ENCODE measurements at places on chromosomes 13 and 19. TPM values are rescaled to one million over a fixed set of nuclear protein-coding genes. Genes with fewer than 3 reads are reported as not detected.

DNA sequence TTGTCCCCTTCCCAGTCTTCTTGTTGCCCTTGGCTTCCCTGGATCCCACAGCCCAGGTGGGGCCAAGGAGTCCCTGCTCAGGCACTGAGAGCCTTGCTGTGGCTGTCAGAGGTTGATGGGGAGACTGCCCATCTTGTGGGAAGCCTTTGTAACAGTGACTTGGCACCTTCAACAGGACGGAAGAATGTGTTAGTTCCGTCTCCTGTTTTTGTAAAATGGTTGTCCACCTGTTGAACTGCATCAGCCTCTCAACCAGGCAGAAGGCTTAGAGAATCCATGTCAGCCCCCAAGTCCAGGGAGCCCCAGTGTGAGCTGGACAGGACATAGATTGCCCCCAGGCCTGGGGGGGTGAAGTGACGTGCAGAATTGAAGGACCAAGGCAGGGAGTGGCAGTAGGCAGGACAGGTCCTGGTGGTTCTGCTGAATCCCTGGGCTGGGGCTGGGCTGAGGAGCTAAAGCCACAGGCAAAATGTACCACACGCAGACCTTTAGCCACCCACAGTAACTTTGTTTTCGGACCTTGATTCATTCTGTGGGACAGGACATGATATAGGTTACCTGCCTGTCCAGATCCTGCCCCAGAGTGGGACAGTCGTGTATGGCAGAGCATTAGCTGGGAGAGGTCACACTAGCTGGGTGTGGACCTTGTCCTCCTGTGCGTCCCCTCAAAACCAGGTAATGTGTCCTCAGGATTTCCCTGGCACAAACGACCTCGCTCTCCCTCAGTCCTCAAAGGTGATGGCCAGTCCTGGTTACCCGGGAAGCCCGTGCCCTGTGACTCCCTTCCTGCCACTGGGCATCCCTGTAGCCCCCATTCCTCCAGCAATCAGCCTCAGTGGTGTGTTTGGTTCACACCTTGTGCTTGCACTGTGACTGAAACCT lies 47.0 kb downstream of the GATAD2A start:
- DNase-seq, result no peak

GRCh38 chr19:32316034-32316433 lies 29.4 kb upstream of the ZNF507 start:
- peak; percentile 74 for DNase-seq

- no peak for DNase-seq
Measured at GRCh38 chr13:59363947-59364346, 799.8 kb downstream of the DIAPH3 start.

GRCh38 chr19:5504114-5504513 lies 48.9 kb downstream of the ZNRF4 start:
- DNase-seq, result peak; percentile 56

DNA sequence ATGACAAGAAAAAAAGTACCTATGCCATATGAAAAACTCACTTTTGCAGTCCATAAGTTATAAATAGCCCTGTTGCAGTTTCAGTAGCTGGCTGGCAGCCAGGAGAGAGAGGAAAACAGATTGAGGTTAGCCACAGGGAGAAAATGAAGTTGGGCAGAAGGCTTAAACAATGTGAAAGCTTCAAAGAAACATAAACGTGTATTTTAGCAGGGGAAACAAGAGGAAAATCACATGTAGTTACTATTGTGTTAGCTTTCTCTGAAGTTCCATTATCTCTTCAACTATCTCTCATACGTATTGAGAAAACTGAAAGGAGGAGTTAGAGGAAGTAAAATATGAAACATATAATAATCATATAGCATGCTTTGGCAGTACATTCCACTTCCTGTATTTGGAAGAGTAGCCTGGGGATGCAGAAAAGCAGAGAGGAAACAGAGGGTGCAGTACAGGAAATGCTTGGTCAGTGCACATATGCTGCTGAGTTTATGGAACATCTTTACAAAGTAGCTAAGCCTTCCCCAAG lies 1551.1 kb downstream of the EFNB2 start:
- DNase-seq, result no peak

DNA sequence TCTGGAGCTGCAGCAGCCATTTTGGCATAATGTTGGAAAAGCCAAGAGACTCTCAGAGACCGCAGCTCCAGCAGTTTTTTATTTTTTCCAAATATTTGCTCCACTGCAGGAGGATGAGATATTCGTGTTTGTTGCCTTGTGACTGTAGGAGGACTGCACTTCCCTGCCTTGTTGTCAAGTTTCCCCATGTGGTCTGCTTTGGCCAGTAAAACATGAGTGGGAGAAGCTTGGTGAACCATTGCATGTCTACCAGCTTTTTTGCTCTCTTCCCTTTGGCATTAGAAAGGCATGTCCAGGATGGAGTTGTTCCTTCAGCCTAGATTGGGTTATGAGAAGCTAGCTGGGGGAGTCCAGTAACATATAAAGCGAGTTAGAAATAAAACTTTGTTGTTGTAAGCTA lies 47.7 kb upstream of the ALOX5AP start:
- DNase-seq, result no peak

- DNase-seq, result peak; percentile 63
Measured at GRCh38 chr19:35267353-35267817, 1.4 kb upstream of the USF2 start.

- no peak for DNase-seq
Measured at GRCh38 chr19:1251330-1252220, 3.2 kb downstream of the MIDN start.

DNA sequence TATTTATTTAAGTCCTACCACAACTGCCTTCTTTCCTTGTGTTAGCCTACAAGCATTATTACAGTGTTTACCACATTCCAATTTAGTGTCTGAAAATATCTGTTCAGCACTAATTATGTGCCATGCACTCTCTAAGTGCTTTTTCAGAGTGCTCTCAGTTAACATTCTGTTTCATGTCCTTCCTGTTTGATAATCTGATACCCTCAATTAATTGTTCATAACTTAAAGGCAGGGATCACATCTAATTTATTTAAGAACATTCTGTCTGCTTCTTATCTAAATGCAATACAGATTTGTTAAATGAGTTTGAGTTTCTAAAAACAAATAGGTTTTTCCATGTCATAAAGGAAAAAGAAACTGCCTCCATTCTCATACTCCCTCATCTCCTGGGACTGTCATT lies 649.6 kb upstream of the ATXN8OS start:
- DNase-seq, result no peak

- no peak for DNase-seq
Measured at GRCh38 chr19:3470500-3471128, 9.7 kb downstream of the SMIM24 start.

- no peak for DNase-seq
Measured at GRCh38 chr13:71290963-71291841, 575.8 kb downstream of the DACH1 start.

DNA sequence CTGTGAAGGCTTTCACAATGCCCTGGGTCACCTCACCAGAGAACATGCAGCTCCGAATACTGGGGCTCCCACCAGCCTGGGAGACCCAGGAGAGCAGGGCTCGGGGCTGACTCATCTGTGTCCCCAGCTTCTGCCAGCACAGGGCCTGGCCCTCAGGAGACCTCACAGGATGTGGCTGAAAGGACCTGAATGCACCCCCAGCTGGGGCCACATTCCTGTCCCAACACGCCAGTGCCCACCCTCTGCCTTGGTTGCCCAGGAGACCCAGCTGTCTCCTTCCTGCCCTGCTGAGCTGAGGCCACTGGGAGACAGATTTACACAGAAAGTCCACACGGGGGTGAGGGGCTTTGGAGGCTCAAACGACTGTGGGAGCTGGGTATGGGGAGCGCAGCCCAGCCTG lies 11.9 kb downstream of the BCAT2 start:
- DNase-seq, result peak; percentile 77

DNA sequence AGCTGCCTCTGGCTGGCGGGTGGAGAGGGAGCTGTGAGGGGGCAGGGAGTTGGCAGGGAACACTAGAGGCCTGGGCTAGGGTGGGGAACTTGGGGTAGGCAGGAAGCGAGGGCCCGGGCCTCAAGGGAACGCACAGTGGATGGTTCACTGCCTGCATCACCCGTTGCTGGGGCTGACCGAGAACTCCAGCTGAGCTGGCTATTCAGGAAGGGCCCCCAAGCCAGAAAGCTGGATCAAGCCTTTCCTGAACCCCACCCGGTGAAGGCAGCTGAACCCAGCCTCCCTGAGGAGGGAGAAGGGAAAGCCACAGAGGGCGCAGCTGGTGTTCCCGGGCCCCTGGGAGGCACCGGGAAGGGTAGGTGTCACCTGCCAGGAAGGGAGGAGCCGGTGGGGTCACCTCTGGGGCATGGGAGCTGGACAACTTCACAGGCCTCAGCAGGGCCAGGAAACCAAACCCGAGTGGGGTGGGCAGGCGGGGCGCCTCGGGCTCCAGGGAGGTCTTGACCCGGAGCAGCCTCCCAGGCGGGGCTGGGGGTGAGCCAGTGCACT lies 13.9 kb downstream of the PALM start:
- no peak for DNase-seq

- DNase-seq, result no peak
Measured at GRCh38 chr19:10687518-10688288, 13.5 kb upstream of the QTRT1 start.

- DNase-seq, result no peak
Measured at GRCh38 chr19:40633207-40633606, 32.0 kb downstream of the LTBP4 start.

DNA sequence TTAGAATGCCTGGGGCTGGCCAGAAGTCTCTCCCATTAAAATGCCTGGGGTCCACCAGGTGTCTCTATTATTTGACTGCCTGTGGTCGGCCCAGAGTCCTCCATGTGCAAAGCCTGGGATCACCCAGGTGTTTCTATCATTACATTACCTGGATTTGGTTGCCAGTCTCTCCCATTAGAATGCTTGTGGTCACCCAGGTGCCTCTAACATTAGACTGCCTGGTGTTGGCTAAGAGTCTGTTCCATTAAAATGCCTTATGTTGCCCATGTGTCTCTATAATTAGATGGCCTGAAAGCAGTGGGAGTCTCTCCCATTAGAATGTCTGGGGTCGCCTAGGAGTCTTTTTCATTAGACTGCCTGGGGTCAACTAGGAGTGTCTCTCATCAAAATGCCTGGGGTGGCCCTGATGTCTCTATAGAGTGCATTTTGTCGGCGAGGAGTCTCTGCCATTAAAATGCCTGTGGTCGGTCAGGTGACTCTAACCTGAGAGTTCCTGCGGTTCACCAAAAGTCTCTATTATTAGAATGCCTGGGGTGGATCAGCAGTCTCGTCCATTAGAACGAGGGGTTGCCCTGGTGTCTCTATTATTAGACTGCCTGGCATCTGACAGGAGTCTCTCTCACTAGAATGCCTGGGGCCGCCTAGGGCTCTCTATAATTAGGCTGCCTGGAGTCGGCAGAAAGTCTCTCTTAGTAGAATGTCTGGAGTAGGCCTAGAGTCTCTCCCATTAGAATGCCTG lies 1540.5 kb downstream of the UQCRFS1 start:
- no peak for DNase-seq

GRCh38 chr13:42223681-42224080 lies 48.3 kb upstream of the AKAP11 start:
- DNase-seq, result no peak

DNA sequence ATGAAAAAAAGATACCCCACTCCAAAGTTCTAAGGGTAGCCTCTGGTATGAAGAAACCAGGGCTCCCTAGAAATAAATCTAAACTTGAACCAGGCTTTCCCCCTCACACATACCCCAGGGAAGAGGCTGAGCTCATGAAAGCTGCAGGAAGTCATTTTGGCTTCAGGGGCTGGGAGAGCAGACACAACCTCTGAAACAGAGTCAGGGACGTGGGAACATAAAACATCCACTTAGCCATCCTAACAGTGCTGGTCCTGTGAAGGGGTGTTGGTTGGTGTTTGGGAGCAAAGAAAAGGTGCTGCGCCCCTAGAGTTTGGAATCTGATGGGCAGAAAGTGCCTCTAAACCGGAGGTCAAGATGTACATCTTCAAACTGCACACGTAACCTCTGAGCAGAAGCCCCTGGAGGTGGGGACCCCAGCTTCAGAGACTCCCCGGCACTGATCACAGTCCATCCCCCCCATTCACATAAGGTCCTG lies 15.8 kb downstream of the RAB3D start:
- peak; percentile 57 for DNase-seq

- no peak for DNase-seq
Measured at GRCh38 chr13:32073180-32073864, 41.7 kb downstream of the FRY start.

GRCh38 chr13:66405908-66406802 lies 824.0 kb downstream of the PCDH9 start:
- no peak for DNase-seq

GRCh38 chr13:99507054-99507453 lies 5.8 kb downstream of the TM9SF2 start:
- DNase-seq, result no peak

GRCh38 chr13:111401755-111402154 lies 81.3 kb downstream of the TEX29 start:
- DNase-seq, result no peak

- DNase-seq, result no peak
Measured at GRCh38 chr13:81596224-81596753, 1255.4 kb upstream of the SPRY2 start.

- DNase-seq, result no peak
Measured at GRCh38 chr19:16233836-16234551, 36.3 kb downstream of the AP1M1 start.

DNA sequence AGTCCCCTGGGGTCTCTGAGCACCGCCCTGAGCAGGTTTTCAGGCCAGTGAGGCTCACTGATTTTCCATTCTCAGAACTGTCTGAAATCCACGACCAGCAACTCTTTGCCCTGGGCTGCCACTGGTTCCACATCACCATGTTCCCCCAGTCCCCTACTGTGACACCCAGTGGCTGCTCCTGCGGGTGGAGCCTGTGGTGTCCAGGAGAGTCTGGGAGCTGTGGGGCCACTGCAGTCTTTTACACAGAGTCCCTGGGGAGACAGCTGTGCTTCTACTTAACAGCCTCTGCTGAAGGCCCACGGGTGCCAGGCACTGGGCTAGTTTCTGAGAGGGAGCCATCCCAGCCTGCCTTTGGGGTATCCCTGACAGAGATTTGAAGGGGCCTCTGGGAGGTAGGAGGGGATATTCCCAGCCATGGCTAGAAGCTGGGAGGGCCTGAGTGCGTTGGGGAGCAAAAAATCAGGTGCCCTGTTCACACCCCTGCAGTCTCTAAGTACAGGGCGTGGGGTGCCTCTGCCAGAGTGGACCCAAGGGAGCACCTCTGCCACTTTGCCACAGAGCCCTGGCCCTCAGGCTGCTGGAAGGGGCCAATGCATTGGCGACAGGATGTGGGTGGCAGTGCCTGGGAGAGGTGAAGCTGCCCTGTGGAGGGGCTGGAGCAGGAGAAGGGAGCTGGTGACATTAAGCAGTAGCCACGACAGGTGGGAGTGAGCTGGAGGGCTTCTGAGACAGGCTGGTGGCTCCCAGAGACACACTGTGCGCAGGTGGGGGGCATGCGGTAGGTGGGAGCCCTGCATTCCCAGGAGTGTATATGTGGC lies 200.2 kb upstream of the ZNF536 start:
- DNase-seq, result no peak

The ZNF776 gene
- 22.6 TPM for total RNA-seq

The LMTK3 gene
- 5.7 TPM for total RNA-seq

The TMEM86B gene
- total RNA-seq, result 3.2 TPM

The OR7C1 gene
- total RNA-seq, result not detected

The F10 gene
- 0.76 TPM for total RNA-seq

The DNAAF3 gene
- total RNA-seq, result 5.6 TPM

The LRFN3 gene
- 15.1 TPM for total RNA-seq

The NLRP5 gene
- not detected for total RNA-seq

All from GM23338 (cell line).